ENCODE measurements at places on chromosomes 12 and 14. TPM values are rescaled to one million over a fixed set of nuclear protein-coding genes. Genes with fewer than 3 reads are reported as not detected.

Gene SLC4A8
- 27.0 TPM for total RNA-seq

GRCh38 chr12:19972325-19973288 is 395.7 kb upstream of the PDE3A start:
- no peak for DNase-seq

Gene HPD
- total RNA-seq, result 3.5 TPM

DNA sequence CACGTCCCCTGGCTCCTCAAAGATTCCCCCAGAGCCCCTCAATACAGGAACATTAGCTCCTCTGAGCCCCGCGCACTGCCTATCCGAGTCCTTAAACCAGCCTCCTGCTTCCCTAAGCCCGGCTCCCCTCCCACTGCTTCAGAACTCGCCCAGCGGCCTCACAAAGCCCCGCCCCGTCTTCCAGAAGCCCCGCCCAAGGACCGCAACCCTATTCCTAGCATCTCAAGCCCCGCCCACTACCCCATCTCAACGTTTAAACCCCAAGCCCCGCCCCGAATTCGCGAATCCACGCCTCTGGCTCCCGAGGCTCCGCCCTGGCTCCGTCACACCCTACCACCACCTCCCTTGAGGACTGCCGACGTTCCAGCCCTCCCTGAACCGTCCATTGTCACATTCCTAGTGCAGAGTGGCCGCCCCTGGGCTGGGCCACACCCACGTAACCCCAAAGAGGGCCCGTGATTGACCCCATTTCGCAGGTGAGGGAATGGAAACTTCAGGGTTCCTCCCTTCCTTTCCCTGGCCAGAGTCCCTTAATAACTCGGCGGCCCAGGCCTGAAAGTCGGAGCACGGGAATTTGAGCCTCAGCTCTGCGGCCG is 646 bp upstream of the CORO1C start:
- DNase-seq, result peak; percentile 100

Gene KRT2
- total RNA-seq, result not detected

Gene TPPP2
- not detected for total RNA-seq

Gene SERPINA9
- not detected for total RNA-seq

Gene PTPN6
- total RNA-seq, result 63.0 TPM

GRCh38 chr14:88256997-88257950 is 65.8 kb downstream of the KCNK10 start:
- no peak for DNase-seq

Gene IKZF4
- total RNA-seq, result 6.0 TPM

GRCh38 chr12:76025601-76026575 is 5.7 kb downstream of the PHLDA1 start:
- no peak for DNase-seq

DNA sequence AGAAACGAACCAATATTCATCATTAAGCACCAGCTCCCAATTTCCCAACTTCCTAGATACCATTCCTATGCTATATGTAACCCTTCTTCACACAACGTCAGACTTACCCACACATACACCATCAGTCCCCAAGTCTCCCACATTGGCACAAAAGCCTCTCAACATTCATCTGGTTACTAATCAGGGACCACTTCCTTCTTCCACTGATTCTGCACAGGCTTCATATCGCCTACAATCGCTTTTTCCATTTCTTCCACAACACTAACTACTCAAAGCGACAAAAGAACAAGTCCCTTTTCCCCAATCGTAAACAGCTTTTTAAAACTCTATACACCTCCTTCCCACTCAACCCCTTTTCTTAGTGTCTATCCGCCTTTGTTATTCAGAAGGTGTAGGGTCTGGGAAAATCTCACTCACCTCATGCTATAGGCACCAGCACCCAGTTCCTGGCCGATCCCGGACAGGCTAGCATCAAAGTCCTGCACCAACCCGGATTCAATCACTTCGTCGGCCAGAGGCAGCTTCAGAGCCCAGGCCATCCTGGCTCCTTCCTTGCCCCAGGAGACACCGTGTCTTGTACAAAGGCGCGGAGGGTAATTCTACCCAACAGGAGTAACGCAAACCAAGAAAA is 936 bp downstream of the TFCP2 start:
- DNase-seq, result peak; percentile 58

DNA sequence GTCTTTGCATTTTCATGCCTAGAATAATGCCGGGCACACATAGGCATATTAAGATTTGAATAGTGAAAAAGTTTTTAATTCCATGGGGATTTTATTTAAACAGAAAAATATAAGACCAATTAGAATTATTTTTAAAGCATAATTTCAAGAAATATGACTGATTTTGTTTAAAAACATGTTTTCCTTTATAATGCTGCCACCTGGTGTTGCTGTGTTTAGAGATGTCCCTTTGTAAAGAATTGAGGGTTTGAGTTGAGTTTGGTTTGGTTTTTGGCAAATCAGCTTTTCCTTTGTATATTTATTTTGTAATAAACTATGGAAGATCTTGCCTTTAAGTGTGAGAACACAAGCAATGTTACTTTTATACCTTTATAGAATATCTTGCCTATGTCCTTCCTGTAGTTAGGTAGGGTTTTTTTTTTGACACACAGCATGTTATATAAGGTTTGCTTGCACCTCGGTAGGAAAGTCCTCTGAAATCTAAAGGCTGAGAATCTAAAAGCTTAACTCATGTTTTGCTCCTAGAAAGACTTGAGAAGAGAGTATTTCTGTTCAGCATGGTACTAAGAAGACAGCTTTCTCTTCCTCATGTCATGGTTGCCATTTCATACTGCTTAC is 31.4 kb upstream of the SNAPC1 start:
- DNase-seq, result no peak

- no peak for DNase-seq
These were observed 62.7 kb downstream of the RBM19 start for GRCh38 chr12:113903381-113903863.

- DNase-seq, result peak; percentile 64
These were observed 325 bp upstream of the CLIP1 start for GRCh38 chr12:122422730-122423257.

DNA sequence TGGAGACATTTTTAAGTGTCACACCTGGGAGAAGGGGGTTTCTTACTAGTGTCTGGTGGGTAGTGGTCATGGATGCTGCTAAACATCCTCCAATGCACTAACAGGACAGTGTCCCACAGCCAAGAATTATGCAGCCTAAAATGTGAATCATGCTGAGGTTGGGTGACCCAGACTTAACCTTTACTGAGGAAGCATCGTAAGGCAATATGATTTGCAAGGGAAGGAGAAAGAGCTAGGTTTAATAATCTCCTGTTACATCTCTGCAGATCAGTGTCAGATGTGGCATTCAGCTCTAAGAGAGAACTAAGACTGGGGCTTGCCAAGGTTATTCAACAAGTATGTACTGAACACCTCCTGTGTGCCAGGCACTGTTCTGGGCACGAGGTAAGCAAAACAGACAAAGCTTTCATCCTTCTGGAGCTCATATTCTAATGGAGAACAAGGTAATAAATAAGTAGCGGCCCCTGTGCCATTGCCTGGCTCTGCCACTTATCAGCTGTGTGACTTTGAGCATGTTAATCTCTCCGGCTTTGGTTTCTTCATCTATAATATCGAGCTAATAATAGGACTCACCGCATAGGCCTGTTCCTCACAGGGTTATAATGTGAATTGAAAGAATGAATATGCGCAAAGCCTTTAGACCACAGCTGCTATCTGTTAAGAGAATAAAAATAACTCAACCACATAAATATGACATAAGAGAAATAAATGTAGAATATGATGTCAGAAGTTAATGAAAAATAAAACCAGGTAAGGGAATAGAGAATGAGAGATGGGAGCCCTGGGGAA is 13.5 kb upstream of the GOLGA5 start:
- no peak for DNase-seq

- peak; percentile 65 for DNase-seq
These were observed at the start of gene BCL11B for GRCh38 chr14:99271951-99272631. Gene BCL11B, minus strand, starts transcription at chr14:99272197. Its CDS starts 979 bp downstream, at chr14:99271218.

GRCh38 chr12:130560321-130560720 is 155.8 kb downstream of the RIMBP2 start:
- no peak for DNase-seq

GRCh38 chr14:72615451-72616121 is 278.3 kb downstream of the DPF3 start:
- peak; percentile 23 for DNase-seq

GRCh38 chr12:115229517-115229916 is 545.5 kb upstream of the TBX3 start:
- DNase-seq, result no peak

Gene CCDC60
- total RNA-seq, result not detected

- no peak for DNase-seq
These were observed 97.7 kb downstream of the PPM1A start for GRCh38 chr14:60346706-60347105.

DNA sequence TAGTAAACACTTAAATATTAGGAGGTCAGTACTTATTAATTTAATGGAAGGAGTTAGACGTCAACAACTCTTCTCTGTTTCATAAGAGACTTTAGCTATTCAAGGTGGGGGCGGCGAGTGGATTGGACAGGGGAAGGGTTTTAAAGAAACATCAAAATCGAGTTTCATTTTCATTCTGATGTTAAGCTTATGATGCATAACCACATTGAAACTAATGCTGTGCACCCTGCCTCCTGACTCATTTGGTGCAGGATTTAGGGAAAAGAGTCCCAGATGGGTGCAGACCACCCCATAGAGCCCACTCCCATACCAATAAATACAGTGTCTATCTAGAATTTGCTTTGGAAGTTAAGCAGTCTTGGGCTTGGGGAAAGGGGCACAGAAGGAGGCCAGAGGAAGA is 7.4 kb downstream of the ZBTB39 start:
- DNase-seq, result no peak

Gene RPL10L
- total RNA-seq, result not detected

GRCh38 chr14:88228522-88229236 is 94.4 kb downstream of the KCNK10 start:
- no peak for DNase-seq

GRCh38 chr14:100466111-100466856 is 120.9 kb downstream of the BEGAIN start:
- DNase-seq, result no peak

DNA sequence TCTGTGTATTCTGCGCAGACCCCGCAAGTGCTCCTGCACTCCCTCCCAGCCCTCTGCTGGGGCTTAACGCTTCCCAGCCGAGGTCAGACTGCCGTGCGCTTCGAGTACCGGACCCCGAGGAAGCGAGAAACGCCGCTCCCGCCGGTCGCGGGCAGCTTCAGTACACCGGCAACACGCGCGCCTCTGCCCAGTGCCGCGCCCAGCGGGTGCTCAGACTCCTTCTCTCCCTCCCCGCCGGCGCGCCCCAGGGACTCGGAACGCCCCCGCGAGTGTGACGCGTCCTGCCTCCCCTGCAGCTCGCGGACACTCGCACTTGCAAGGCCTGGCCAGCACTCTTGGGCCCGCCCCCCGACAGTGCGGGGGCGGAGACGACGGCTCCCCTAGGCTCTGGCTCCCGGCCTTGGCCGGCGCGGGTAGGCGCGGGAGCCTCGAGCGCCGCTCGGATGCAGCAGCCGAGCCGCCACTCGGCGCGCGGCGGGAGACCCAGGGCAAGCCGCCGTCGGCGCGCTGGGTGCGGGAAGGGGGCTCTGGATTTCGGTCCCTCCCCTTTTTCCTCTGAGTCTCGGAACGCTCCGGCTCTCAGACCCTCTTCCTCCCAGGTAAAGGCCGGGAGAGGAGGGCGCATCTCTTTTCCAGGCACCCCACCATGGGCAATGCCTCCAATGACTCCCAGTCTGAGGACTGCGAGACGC is at the start of gene PTGER2:
TSS of gene PTGER2 (plus strand) at position 410 of the 692 bp plus-strand sequence. CDS start at position 647, 237 bp downstream.
- DNase-seq, result peak; percentile 56

- DNase-seq, result no peak
These were observed 87.3 kb upstream of the E2F7 start for GRCh38 chr12:77152623-77153193.

DNA sequence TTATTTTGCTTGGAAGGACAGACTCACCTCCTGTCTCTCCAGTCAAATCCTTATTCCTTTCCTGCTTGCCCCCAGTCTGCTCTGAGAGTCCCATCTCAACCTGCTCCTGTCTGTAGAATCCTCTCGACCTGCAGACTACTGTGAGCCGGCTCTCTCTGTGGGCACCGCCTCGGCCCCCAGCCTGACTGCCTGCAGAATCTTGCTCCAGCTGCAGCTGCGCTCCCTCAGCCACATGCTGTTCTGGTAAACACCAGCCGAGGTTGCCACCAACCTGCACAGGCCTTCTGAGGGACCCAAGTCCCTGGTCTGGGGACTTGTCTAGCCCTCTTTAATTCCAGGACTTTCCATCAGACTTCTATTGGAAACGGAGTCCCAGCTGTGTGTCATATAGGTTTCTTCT is 44.8 kb upstream of the PRMT8 start:
- DNase-seq, result no peak

GRCh38 chr12:119381471-119382235 is 47.1 kb downstream of the CCDC60 start:
- no peak for DNase-seq

- no peak for DNase-seq
These were observed 27.5 kb downstream of the SLC25A29 start for GRCh38 chr14:100278702-100279101.

Gene TSPAN11
- 0.30 TPM for total RNA-seq

Data from adrenal gland (tissue), 19 donors.